NCI-H345 (cell line): ENCODE measurements at places on chromosomes 16 and 17.
A peak's percentile ranks its signal among the peaks of the same experiment; 100 is the strongest.

- DNase-seq: no peak
Measured at GRCh38 chr17:68248891-68249290, 1.0 kb downstream of the AMZ2 start.

- no peak for DNase-seq
Measured at GRCh38 chr17:37476431-37477120, 13.1 kb upstream of the DUSP14 start.

DNA sequence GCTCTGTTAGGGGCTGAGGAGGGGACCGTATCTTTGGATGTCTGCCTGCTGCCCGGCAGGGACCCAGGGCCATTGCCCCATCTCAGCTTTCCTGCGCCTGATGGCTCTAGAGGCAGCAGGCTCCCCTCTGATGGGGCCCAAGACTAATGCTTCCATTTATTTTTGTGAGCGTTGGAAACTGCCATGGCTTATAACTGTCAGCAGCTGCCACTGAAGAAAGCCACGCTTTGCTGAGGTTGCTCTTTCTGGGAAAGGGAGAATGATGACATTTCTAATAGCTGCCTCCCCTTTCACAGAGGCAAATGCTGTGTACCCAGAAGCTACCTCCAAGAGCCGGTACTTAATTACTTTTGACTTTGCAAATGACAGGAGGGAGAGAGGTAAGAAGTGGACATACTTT, 103.8 kb downstream of the HAPSTR1 start:
- no peak for DNase-seq

DNA sequence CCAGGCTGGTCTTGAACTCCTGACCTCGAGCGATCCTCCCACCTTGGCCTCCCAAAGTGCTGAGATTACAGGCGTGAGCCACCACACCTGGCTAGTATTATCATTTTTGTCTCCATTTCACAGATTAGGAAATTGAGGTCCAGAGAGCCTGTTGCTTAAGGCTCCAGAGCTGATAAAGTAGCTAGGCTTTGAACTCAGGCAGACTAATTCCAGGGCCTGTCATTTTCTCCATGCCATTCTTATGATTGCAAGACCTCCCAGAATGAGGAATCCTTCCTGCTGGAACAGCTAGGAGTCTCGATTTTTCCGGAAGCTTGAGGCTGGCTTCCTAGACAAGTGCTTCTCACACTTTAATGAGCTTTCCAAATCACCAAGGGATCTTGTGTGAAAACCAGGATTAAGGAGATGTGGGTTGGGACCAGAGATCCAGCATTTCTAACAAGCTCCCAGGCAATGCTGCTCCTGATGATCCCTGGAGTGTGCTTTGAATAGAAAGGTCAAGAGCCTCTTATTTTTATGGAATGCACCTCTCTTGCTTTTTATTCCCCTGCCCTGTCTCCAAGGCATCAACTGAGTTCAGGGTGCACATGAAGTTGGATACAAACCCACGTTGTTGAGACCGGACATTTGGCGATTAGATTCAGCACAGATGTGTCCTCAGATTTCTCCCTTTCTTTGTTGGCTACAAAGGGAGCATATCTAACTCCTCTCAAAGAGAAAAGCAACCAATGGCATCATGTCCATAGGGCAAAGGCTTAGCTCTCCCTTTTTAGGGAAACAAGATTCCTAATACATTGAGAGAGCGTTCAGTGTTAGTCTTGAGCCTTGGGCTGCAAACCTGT, 40.3 kb upstream of the FAM20A start:
- DNase-seq: no peak

DNA sequence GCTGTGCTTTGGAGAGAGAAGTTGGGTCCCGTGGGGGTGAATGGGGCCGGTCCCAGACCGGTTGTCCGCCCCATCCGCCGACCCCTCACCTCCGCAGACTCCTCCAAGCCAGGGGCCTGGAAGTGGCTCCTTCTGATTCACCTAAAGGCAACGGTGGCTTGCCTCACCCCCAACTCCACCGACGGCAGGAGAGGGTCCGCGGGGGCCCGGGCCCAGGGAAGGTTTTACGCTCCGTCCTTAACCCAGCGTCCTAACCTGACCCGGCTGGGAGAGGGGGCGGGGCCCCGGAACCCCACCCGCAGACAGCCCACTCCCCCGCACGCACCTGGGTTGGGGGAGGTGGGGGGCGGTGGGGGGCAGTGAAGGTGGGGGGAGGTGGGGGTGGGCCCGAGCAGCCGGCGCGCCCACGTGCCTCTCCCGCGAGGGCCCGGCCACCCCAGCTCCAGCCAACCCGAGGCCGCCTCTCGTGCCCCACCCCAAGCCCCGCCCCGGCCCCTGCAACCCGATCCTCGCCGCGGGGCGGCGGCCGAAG, 12.7 kb upstream of the CD300A start:
- no peak for DNase-seq

- peak; percentile 20 for DNase-seq
Measured at GRCh38 chr16:13957197-13958078, 37.5 kb downstream of the ERCC4 start.

GRCh38 chr16:31499928-31500327, 8.3 kb downstream of the RUSF1 start:
- DNase-seq: no peak

DNA sequence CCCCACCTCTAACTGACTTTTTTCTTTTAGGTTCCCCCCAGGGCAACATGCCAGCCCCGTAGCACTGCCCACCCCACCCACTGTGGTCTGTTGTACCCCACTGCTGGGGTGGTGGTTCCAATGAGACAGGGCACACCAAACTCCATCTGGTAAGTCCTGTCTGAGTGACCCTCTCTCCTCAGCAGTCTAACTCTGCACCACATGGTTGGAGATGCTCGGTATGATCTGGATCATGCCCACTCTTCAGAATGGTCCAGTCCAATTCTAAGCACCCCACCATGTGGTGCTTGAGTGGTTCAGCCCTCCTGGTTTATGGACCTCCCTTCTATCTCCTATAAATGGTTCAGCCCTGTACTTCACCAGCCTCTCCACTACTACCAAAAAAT, 5.9 kb downstream of the KDM6B start:
- peak; percentile 13 for DNase-seq

DNA sequence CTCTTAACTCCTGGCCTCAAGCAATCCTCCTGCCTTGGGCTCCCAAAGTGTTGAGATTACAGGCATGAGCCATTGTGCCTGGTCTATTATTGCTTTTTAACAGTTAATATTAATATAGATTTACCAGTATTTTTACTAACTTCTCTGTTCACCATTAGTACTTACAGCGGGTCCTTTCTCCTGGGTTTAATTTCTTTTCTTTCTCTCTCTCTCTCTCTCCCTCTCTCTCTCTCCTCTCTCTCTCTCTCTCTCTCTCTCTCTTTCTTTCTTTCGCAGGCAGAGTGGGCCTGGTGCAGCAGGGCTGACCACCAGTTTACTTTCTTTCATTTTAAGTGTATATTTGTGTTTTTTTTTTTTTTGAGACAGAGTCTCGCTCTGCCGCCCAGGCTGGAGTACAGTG, 14.7 kb upstream of the DHX40 start:
- no peak for DNase-seq

- peak; percentile 91 for DNase-seq
Measured at GRCh38 chr16:85461022-85461813, 151.9 kb upstream of the GSE1 start.

DNA sequence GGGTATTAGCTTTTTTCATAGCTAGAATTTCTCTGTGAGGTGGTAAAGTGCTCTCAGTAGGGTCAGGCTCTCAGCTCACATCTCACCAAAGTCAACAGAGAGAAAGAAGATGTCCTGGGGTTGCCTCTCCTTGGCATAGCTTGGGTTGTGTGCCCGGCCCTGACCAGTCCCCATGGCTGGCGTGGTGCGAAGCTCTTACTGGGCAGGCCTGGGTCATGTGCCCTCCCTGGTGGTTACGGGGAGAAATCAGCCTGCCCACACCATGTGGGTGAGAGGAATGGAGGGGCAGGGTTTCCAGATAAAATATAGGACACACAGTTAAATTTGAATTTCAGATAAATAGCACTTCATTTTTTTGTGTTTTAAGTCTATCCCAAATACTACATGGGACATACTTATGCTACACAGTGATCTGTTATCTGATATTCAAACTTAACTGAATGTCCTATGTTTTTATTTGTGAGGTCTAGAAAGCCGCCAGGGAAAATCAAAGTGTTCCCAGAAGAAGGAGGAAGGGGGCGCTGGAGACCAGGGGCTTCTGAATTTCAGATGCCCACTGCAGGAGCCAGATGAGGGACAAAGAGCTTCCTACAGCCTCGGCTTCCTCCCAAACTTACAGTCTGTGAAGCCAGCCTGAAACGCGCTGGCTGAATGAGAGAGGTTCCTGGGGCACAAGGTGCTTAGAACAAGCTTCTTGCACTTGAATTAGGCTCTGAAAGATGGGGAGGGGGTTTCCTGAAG, 45.4 kb downstream of the NKD1 start:
- DNase-seq: no peak

GRCh38 chr17:54903375-54903774, 2.7 kb downstream of the TOM1L1 start:
- no peak for DNase-seq

GRCh38 chr16:54411544-54411943, 125.0 kb upstream of the IRX3 start:
- DNase-seq: no peak

- no peak for DNase-seq
Measured at GRCh38 chr16:86993426-86994110, 323.6 kb downstream of the C16orf95 start.

- DNase-seq: peak; percentile 6
Measured at GRCh38 chr17:17812211-17813054, 24.4 kb downstream of the SREBF1 start.

- DNase-seq: no peak
Measured at GRCh38 chr17:72760368-72760767, 332.1 kb downstream of the SLC39A11 start.

GRCh38 chr16:6341981-6342380, 990.7 kb upstream of the RBFOX1 start:
- DNase-seq: no peak

GRCh38 chr17:50577451-50577954, 17.0 kb downstream of the CACNA1G start:
- no peak for DNase-seq

DNA sequence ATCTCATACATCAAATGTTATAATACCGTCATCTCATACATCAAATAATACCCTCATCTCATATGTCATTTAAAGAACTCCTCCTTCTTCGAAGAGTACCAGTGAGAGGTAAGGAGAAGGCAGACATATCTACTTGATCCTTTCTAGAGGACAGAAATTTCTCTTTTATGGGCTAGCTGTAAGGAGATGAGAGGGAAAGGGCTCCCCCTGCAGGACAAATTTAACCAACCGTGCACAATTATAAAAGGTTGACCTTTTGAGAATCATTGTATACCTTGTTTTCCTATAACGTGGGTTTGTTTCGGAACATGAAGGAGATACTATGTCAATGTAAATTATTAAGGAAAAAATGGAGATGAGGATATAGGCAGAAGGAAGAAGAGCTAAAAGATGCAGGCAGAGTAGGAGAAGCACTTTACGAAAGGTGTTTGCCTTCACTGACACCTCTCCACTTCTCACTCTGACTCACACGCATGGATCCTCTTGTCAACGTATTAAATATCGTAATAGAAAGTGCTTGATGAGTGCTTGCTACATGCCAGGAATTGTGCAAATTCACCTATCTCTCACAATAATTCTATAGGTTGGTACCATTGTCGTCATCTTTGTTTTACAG, 465.9 kb upstream of the ERCC4 start:
- DNase-seq: peak; percentile 35

DNA sequence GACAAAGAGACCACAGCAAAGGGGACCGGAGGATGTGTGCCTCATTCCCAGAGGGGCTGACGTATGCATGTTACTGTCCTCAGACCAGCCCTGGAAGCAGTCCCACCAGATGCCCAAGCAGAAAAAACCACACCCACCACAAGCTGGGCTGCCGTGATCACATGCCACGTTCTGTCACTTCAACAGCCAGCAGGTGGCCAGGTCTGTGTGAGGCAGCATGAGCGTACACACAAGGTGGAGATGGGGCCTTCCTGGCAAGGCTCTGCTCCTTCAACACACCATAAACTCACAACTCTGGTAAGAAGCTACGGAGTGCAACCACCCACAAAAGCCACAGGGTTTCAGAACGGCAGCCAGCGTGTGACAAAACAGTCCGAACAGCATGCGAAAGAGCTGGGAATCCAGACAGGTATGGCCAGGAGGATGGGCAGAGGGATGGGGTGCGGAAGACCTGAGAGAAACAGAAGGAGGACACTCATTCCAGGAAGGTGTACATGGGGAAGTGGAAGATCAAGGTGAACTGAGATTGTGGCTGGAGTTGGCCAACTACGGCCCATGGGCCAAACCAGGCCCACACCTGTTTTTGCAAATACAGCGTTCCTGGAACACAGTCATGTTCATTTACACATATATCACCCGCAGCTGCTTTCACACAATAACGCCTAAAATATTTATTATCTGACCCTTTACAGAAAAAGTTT, 27.9 kb downstream of the MBTPS1 start:
- DNase-seq: no peak

GRCh38 chr16:5349670-5350517, 252.3 kb upstream of the EEF2KMT start:
- DNase-seq: no peak

DNA sequence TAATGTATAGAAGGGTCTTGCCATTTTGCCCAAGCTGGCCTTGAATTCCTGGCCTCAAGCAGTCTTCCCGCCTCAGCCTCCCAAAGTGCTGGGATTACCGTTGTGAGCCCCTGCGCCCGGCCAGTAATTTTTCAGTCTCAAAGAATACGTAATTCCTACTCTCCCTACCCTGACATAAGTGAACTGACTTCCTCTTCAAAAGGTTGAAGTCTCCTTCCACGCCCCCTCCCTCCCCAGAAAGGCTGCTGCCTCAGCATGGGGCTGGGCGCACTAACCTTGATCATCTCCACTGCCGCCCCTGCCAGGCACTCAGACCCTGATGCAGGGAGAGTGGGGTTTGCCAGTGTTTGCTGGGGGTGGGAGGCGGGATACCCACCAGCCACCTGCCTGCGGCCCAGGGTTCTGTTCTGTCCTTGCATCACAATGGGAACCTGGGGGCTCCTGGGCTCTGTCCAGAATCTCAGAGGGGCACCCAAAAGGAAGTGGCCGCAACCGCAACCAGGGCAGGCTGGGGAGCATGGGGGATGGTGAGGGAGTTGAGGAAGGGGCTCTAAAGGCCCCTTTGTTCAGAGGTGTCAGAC, 27.5 kb downstream of the KIFC3 start:
- no peak for DNase-seq

GRCh38 chr17:40427002-40427491, 9.4 kb upstream of the TOP2A start:
- no peak for DNase-seq

DNA sequence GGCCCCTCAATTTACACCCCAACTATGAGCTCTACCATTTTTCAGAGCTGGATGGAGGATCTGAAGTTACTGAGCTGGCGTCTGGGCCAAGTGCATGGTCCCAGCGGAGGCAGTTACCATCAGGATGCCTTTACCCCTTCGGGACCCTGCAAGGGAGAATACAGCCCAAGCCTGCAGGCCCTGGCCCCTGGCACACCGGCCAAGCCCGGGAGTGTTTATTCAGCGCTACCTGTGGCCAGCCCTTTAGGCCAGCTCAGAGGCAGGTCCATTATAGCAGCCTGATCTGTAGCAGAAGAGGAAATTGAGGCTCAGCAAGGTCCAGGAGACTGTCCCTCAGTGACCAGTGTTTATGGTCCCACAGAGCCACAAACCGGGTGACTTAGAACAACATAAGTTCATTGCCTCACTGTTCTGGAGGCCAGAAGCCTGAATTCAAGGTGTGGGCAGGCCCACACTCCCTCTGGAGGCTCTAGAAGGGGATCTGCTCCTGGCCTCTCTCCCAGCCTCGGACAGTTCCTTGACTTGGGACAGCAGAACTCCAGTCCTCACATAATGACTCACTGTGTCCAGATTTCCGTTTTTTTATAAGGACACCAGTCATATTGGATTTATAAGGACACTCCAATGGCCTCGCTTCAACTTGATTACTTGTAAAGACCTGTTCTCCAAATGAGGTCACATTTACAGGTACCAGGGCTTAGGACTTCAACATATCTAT, 8.8 kb downstream of the SEC14L5 start:
- DNase-seq: no peak
